ENCODE measurements at places on chromosomes 11 and 22.
A peak's percentile ranks its signal among the peaks of the same experiment; 100 is the strongest.

DNA sequence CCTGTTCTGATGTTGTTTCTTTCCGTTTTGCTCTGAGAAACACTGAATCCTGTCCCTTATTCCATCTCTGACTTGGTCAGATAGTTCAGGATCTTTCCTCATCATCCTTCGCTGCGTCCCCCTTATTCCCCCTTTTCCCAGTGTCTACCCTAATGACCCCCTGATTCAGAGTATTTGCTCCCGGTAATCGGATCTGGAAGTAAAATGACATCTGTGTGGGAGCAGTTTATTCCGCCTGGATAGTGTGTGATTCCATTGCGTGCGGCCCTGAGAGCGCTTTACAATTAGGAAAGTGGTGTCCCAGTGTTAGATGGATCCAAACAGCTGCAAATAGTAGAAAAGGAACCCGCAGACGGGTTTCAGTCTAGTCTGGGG lies 606 bp downstream of the DRG1 start:
- DNase-seq: no peak

DNA sequence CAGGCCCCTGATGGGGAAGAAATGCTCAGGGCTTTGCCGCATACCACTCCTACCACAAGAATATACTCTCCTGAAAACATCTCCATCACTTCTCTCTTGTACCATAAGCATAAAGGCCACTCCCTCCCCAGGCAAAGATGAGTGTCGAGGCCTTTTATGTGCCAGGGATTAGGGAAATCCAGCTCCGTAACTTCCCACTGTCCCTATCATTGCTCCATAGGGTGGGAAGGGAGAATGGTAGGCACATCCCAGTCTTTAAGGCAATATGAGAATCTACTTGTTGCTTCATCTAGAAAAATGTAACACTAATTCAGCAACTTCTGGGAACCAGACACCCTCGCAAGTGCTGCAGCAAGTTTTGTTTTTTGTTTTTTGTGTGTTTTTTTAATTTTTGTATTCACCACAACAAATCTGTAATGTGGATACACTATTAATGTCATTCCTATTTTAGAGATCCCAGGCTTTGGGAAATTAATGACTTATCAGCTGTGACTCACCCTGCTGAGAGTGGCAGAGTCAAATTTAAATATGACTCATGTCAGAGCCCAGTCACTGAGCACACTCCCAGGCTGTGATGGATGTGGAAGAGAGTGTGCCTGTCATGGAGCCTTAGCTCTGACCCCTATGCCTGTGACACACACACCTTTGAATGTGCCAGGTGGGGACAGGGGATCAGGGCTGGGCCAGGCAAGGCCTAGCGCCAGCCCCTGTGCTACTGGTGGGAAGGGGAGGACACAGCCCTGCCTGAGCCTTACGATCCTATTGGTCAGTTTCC lies 23.4 kb downstream of the PANX1 start:
- DNase-seq: no peak

DNA sequence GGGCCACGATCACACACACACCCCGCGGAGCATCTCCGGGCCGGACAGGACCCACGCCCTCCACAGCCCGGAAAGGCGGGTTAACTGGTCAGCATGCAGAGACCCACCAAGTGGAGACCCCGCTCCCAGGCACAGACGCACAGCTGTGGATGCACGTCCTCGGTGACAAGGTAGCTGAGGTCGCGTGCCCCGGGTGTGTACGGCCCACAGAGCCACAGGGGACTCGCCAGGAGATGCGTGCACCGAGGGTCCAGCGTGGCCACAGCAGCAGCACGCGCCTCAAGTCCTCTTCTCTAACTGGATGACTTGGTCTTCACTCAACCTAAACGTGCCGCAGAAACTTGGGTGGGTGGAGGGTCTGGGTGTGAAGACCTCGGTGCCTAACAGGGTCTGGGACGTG lies 5.5 kb downstream of the H19 start:
- DNase-seq: no peak

GRCh38 chr22:37953437-37954179 lies at the start of the genes C22orf23 and POLR2F:
TSS of gene C22orf23 (minus strand) at chr22:37953601. CDS start at chr22:37953149, 452 bp downstream.
TSS of gene POLR2F (plus strand) at chr22:37953699. CDS start at chr22:37953788, 89 bp downstream.
- DNase-seq: peak; percentile 91

- no peak for DNase-seq
Observed at GRCh38 chr11:65083134-65083833, 556 bp downstream of the CDCA5 start.

DNA sequence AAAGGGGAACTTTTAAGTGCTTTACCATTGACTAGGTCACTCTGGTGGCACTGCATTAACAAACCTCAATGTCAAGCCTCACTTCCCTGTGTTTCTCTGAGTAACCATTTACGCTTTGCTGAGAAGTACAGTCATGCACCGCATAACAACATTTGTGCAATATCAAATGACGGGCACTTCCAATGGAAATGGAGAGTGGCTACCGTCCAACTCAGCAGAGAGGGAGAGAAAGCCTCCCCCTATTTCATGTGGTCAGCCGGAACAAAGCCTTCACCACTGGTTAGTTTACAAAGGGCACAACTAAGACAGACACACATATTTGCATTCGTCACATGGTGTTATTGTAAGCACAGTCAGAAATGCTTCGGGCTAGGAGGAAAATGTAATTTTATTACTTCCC lies 117.3 kb downstream of the RASSF10 start:
- DNase-seq: no peak

DNA sequence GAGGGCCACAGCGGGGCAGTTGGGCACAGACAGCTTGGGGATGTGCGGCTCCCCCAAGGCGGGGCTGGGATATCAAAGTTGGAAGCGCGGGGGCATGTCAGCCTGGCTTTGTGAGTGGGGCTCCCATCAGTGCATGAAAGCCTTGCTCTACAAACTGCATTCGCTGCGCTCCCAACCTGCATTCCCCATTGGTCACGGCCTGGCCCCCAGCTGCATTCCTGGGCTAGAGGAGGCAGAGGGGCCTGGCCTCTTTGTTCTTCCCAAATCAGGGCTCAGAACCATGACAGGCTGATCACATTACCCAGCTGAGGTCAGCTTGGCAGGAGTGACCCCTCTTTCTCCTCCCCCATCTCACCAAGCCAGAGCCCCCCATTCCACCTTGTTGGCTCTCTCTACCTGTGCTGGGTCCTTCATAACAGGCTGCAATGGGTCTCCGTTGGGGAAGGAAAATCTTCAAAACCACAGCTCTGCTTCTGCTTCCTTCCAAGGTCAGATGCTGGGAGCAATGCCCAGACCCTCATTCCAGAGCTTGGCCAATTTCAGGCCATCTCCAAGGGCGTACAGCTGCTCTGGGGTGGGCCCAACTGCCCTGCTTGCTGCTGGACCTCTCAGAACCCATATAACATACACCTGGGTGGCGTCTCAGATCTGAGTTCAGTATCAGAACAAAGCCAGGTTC lies 38.7 kb upstream of the CDON start:
- DNase-seq: no peak

DNA sequence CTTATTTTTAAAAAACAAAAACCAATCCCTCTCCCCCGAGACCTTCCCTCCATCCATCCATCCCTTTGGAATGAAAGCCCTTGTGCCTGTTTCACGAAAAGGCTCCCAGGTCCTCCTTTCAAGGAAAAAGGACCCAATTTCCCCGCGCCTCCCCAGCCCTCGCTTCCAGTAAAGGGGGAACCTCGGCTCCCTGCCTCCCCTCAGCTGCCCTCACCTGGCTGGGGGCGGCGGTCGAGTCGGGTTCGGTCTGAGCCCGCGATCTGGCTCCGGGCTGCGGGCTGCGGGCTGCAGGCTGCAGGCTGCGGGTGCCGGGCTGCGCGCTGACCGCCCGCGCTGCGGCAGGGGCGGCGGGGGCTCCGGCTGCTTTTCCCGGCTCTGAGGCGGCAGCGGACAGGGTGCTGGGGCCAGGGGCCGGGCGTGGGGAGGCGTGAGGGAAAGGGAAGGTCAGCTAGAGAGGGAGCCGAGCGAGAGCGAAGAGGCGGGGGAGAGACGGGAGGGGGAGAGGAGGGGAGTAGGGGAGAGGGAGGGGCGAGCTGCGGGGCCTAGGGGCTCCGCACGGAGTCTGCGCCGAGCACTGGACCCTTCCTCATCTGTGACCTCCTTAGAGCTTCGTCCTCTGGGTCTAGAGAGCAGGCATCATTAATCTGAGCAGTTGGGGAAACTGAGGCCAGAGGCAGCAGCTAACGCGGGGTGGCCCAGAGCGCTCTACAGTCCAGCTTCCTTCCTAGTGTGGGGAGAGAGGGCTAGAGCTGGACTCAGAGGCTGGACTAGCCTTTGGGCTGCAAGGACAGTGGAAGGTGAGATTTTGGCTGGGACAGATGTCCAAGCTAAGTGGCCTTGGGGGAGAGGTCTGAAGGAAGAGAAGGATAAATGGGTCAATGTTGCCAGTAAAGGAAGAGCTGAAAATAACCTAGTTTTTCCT lies at the start of gene C1QTNF4:
C1QTNF4 (minus strand) TSS at position 478 of the 922 bp plus-strand sequence. CDS start 3,601 bp downstream, outside the sequence.
- DNase-seq: no peak

GRCh38 chr11:103086461-103086860 lies 5.5 kb downstream of the DCUN1D5 start:
- DNase-seq: no peak

GRCh38 chr22:20863366-20863765 lies 4.6 kb downstream of the SNAP29 start:
- DNase-seq: no peak

DNA sequence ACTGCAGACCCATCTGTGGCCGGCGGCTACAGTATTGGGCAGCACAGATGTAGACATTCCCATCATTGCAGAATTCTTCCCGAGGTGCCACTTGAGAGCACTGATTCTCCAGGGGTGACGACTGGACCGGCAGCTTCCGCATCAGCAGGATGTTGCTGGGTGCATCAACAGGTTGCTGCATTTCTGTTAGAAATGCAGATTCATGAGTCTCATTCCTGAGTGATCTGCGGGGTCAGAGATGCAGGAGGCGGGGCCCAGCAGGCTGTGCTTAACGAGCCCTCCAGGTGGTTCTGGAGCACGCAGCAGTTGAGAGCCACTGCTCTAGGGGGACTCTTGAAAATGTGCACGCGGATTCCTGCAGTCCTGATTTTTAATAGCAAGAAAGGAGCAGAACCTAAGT lies 321.8 kb downstream of the TBC1D22A start:
- DNase-seq: no peak
